Umbilical cord (tissue), 2 donors: ENCODE measurements at places on chromosomes 2 and 18. TPM values are rescaled to one million over a fixed set of nuclear protein-coding genes. Genes with fewer than 3 reads are reported as not detected.
A peak's percentile ranks its signal among the peaks of the same experiment; 100 is the strongest.

Gene PAIP2B
- total RNA-seq: 6.3 TPM

- DNase-seq: peak; percentile 23
Measured at GRCh38 chr2:64296140-64296480, 151.9 kb upstream of the PELI1 start.

GRCh38 chr2:212596688-212597087 lies 58.1 kb upstream of the ERBB4 start:
- no peak for DNase-seq

- no peak for DNase-seq
Measured at GRCh38 chr18:23170137-23170536, 34.9 kb downstream of the CABLES1 start.

Gene DPP10
- total RNA-seq: 34.2 TPM

DNA sequence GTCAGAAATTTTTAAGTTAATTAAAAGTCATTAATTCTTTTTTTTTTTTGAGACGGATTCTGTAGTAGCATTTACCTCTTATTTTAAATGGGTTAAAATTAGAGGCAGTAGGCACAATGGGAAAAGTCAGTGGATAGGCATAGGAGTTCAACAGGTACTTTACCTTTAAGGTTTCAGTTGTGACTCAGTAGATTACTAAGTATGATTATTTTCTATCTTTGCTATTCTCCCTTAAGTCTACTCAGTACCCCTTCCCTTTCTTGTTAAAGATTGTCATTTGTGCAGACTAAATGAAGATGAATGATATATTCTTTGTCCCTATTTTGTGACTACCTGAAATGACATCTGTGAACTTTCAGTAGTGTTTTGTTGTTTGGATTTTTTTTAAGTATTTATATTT lies 19.7 kb downstream of the CCNYL1 start:
- DNase-seq: no peak

GRCh38 chr18:21672521-21673267 lies 31.9 kb downstream of the ABHD3 start:
- no peak for DNase-seq

Gene OSBPL1A
- total RNA-seq: 47.2 TPM

Gene LCT
- 1.7 TPM for total RNA-seq

GRCh38 chr2:28754321-28754720 lies 2.7 kb downstream of the PPP1CB start:
- DNase-seq: peak; percentile 56

Gene TGFA
- 5.8 TPM for total RNA-seq

Gene RAB17
- 1.2 TPM for total RNA-seq

GRCh38 chr2:64839844-64840243 lies 149.4 kb upstream of the SLC1A4 start:
- no peak for DNase-seq

Gene SLC16A14
- total RNA-seq: 1.7 TPM

Gene HSBP1L1
- total RNA-seq: 9.4 TPM

DNA sequence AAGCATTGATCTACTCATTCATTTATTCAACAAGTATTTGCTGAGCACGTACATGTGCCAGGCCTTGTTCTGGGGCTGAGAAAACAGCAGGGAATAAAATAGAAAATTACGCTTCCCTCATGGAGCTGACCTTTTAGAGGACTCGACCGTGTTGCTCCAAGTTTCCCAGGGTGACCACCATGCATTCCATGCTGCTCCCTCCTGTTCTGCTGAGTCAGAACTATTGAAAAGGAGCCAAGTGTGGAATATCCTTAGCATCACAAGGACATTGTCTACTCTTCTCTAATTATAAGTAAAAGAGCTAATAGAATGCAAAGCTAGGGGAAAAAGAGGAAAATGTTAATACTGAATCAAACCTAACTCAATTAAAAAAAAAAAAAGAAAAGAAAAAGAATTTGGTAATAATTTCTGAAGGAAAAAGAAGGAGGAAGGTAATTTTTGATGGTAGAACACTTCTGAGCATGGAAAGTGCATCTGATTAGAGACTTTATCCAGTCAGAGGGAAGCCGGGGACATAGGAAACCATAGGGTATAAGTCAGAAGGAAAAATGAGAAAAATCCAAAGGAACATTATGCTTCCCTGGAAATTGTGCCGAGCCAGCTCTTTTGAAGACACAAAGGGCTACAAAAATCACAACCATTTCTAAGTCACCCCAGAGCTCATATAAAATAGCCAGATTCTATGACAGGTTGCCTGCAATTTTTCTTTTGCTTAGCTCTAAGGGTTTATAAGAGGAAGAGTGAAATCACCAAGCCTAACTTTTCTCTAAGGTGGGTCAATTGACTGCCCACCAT lies 339.4 kb downstream of the RND3 start:
- no peak for DNase-seq

DNA sequence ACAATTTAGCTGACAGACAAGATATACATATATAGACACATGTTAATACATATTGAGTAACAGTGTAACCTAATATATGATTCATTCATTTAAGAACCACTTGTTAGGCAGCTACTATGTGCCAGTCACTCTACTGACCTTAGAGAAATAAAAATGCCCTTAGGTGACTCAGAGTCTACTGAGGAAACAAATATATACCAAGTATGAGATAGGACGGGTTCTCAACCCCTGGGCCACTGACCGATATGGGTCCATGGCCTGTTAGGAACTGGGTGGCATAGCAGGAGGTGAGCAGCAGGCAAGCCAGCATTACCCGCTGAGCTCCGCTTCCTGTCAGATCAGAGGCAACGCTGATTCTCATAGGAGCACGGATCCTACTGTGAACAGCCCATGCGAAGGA lies 14.8 kb downstream of the STRN start:
- DNase-seq: no peak

DNA sequence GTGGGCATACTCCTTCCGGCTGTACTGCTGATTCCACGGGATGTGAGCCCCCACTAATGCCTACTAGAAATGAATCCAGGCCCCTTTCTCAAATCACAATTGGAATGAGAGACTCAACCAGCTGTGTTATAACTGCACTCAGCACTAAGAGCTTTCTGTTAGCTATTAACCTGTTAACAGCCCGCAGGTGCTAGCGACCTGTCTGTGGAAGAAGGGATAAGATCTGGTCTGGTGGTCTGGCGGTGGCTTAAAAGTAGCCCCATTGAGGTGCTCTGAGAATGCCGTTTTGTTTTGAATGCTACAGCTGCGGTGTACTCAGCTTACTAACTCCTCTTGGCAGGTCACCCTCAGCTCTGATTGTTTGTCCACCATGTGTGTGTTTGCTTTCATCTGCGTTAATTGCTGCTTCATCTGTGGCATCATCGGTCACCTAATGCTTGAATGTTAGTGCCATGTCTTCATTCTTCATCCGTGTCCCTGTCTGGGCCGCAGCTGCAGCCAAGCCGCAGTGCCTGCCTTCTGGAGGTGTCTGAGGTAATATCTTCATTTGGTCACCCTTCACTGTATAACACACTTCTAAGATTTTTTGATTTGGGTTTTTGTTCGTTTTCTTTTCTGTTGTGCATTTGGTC lies 16.3 kb downstream of the RAB12 start:
- DNase-seq: no peak

- peak; percentile 21 for DNase-seq
Measured at GRCh38 chr2:50556934-50557575, 474.9 kb downstream of the NRXN1 start.

GRCh38 chr2:163155279-163155883 lies 316.8 kb upstream of the KCNH7 start:
- peak; percentile 17 for DNase-seq

Gene L3MBTL4
- total RNA-seq: 14.9 TPM

- DNase-seq: peak; percentile 93
Measured at GRCh38 chr18:48742706-48743475, 204.1 kb downstream of the CTIF start.

- no peak for DNase-seq
Measured at GRCh38 chr2:41038408-41038807, 586.5 kb upstream of the SLC8A1 start.

GRCh38 chr18:53864770-53865169 lies 359.7 kb downstream of the MBD2 start:
- DNase-seq: no peak

- DNase-seq: peak; percentile 24
Measured at GRCh38 chr2:200278694-200279316, 27.7 kb upstream of the SPATS2L start.

Gene CYTIP
- total RNA-seq: 18.8 TPM

Gene HRH4
- 0.48 TPM for total RNA-seq

GRCh38 chr18:55264108-55264507 lies 304.8 kb upstream of the CCDC68 start:
- peak; percentile 63 for DNase-seq

Gene EIF2AK2
- 38.3 TPM for total RNA-seq

Gene NGEF
- total RNA-seq: 1.2 TPM

DNA sequence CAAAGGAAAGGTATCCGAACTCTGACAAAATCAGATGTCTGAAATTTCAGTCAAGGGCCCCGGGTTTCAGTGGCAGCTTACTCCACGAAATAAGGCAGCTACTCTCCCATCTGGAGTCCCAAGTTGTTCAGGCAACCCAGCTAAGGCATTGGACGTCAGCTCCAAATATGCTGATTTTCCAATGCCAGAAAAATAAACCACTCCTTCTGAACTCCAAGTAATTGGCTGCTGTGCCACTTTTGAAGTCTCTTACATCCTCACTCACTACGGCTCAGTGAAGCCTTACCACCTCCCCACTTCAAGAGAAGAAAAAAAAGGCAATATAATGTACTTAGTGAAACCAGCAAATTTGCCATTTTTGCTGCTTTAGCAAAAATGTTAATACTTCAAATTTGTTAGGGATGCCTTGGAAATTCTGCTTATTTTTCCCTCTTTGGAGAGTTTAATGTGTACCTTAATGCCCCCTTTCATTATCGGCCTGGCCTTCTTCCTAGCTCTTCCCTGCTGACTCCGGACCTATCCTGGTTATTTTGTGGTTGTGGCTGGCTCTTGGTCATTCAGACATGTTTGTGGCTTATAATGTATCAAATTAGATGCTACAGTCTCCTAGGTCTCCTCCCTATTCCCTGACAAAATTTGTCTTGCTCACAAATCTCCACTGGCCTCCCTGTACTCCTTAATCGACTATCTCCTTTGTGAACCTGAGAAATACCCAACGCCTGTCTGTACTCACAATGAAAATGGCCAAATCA lies 589.2 kb upstream of the ZEB2 start:
- DNase-seq: no peak

- DNase-seq: no peak
Measured at GRCh38 chr2:107068069-107068916, 182.3 kb upstream of the ST6GAL2 start.

GRCh38 chr2:46569766-46570165 lies 90.4 kb downstream of the TMEM247 start:
- no peak for DNase-seq

GRCh38 chr2:198656869-198657268 lies 800.9 kb downstream of the SATB2 start:
- DNase-seq: no peak

- DNase-seq: no peak
Measured at GRCh38 chr2:57793310-57793709, 253.3 kb upstream of the VRK2 start.

- DNase-seq: peak; percentile 76
Measured at GRCh38 chr2:157830696-157831570, 45.2 kb downstream of the ACVR1 start.

DNA sequence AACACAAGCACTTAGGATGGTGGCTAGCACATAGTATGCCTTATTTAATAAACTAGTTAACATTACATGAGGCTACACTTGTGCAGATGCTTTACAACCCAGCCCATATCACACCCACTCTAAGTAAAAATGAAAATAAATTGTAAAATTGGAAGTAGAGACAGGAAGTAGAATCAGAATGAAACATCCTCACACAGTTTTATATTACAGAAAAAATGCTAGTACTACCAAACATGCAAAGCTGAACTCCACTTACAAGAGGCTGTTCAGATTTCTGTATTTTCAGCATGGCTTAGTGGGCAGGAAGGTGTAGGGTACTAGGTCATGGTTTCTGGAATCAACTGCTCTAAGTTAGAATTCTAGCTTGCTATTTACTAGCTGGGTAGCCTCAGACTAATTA lies 18.2 kb upstream of the CRIM1 start:
- DNase-seq: no peak
